ENCODE measurements at places on chromosomes 12 and 14.

- DNase-seq: no peak
Measured at GRCh38 chr12:102549691-102550090, 69.3 kb upstream of the IGF1 start.

GRCh38 chr12:13661005-13661887, 320.2 kb downstream of the GRIN2B start:
- DNase-seq: peak; percentile 23

GRCh38 chr12:48220701-48221100, 17.6 kb upstream of the OR10AD1 start:
- DNase-seq: no peak

DNA sequence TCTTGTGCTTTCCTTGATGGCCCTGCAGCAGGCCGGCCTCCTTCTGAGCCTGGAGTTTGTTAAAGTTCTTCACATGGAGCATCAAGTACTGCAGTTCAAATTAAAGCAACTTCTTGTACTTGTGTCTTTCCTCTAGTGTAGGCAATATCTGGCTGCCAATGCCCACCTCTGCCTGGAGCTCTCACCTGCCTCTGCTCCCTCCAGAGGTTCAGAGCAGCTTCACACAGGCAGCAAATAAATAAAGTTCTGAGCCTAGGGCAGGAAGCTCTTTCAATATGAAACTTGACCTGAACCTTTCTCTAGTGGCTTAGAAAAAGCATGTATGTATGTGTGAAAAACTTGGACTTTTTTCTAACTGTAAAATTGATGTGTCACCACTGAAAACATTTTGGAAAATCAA, 65.9 kb downstream of the ITPR2 start:
- no peak for DNase-seq

DNA sequence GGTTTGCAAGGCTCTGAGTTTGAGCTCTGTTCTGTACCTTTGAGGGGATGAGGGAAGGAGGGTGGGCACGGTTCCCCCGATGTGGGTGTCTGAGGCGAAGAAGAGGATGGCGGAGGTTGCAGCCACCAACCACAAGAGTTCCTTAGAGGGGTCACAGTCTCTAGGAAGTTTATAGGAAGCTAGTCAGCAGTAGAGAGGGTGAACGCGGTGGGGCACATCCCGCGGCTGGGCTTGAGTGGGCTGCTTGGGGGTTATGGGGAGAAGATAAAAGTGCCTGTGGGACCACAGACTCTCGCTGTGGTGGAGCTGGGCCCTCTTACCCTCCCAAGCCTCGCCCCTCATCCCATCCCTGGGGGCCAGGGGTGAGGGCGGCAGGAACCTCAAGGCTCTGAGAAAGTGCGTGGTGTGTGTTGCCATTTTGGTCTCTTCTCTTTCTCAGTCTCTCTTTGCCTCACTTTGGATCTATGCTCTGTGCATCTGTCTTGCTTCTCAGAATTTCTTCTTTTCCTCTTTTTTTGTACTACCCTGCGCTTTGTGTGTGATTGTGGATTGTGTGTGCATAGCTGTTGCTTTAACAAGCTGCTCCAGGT, 2.7 kb downstream of the CD4 start:
- DNase-seq: no peak

GRCh38 chr14:101155575-101155974, 252.1 kb upstream of the RTL1 start:
- no peak for DNase-seq
